Stimulated activated CD4-positive, alpha-beta T cell treated with anti-CD3 and anti-CD28 coated beads, Interleukin-1b, Interleukin-23, amount 100 ng/mL, for 24 hours (primary cell): ENCODE measurements at places on chromosomes 16 and 17.

DNA sequence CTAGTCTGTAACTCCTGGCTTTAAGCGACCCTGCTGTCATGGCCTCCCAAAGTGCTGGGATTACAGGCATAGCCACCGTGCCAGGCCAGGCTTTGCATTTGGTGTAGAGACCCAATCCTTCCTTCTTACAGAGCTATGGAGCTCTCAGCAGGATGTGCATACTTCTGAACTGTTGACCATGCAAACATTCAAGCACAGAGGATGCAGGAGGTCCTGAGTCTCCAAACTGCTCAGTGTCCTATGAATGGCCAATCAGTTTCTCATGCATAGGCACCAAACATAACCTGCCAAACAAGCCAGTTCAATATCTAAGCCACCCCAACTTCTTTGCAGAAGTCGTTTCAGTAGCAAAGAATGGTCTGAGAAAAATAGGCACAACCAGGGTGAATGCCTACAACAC is 40.0 kb upstream of the NF1 start:
- DNase-seq = no peak

GRCh38 chr16:87948119-87948545 is 3.1 kb upstream of the BANP start:
- DNase-seq = no peak

DNA sequence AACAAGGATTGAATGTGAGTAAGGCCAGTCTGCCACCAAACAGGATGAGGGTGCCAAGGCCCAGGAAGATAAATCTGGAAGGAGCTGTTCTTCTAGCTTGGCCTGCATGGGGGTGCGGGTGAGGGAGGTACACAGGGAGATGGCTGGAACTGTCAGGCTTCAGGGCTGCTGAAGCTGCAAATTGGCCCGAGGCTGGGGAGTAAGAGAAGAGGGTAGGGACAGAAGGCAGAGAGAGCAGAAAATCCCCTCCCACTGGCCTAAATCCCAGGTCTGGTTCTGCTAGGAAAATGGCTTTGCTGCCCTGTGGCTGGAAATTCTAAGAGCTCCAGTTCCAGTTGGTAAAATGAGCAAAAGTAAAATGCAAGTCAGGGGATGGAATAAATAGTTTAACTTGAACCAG is 87.9 kb downstream of the CCDC182 start:
- no peak for DNase-seq

DNA sequence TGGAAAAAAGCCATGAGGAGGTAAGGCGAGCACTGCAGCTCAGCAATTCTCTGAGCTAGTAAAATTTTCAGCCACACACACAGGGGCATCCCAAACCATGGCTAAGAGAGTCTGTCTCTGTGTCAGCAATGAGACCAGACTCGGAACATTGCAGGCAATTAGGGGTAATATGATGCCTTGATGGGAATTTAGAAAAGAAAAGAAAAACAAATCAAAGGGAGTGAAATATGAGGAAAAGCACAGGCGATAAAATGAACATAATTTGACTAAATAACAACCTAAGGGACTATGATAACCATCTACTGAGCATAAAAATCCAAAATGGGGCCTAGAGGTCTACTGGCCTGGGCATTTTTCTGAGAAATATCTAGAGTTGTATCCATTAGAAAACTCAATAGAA is 546.0 kb upstream of the PSMD7 start:
- no peak for DNase-seq

DNA sequence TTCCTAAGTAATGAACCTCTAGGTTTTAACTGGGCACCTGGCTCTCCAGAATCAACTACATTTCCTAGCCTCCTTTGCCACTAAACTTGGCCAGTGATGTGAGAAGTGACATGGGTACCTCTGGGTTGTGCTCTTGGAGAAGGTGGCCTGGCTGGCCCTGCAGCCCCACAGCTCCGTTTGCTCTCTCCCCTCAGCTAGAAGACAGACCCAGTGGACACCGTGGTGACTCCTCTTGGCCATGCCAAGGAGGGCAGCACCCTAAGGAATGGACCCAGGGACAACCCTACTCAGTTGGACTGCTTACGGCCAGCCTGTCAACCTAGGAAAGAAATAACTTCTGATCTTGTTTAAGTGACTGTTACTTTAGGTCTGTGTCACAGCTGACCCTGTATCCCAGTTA is 151.4 kb downstream of the TMEM132E start:
- DNase-seq = no peak

DNA sequence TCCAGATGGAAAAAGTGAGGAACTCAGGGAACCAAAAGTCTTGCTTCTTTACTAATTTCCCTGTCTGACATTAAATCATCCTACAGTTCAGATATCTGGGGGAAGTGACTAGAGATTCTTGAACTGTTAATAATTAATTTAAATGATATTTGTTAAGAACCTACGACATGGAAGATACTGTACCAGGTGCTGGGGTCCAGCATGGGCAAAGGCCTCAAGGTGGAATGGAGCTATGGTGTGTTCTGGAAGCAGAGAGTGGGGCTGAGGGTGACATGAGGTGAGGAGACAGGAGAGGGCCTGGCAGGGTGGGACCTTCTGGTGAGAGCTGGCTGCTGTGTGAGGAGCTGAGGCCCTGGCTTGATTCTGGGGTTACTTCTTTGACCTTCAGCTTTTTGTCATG is 6.0 kb upstream of the CCL2 start:
- DNase-seq = no peak
